ENCODE measurements at places on chromosomes 7 and 10.

DNA sequence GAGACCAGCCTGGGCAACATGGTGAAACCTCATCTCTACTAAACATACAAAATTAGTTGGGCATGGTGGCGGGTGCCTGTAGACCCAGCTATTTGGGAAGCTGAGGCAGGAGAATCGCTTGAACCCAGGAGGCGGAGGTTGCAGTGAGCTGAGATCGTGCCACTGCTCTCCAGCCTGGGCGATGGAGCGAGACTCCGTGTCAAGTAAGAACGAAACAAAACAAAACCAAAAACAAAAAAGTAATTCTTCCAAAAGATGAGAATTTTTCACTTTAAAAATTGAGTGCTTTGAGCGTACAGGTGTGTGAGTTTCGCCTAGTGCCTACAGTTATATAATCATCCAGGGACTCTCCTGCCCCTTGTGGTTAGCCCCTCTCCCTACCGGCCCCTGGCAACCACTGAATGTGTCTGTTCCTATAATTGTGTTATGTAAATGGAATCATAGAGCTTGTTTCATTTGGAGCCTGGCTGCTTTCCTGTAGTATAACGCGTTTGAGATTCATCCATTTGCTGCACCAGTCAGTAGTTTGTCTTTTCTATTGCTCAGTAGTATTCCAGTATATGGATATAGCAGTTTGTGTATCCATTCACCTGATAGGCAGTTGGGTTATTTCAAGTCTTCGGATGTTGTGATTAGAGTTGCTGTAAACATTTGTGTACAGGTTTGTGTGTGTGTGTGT lies 80.0 kb downstream of the RBM33 start:
- DNase-seq, result no peak

GRCh38 chr10:71868192-71868697 lies 17.2 kb upstream of the PSAP start:
- DNase-seq, result no peak

- DNase-seq, result no peak
Observed at GRCh38 chr10:30116041-30116491, 56.7 kb upstream of the JCAD start.

DNA sequence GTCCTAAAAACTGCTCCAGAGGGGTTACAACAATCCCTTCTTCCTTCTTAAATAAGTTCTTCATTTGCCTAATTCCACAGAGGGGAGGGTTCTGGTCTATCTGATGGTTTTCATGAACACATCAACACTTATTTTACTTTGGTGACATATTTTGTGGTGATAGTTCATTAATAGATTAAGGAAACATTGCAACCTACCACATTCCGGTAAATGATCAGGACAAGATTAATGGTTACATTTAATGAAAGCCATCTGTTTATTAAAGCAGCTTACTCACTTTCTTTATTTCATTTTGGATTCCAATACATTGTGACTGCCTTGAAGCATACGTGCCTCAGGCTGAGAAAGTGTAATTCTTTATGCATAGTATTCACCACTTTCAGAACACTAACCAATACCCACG lies 101.0 kb downstream of the SKIDA1 start:
- DNase-seq, result no peak

DNA sequence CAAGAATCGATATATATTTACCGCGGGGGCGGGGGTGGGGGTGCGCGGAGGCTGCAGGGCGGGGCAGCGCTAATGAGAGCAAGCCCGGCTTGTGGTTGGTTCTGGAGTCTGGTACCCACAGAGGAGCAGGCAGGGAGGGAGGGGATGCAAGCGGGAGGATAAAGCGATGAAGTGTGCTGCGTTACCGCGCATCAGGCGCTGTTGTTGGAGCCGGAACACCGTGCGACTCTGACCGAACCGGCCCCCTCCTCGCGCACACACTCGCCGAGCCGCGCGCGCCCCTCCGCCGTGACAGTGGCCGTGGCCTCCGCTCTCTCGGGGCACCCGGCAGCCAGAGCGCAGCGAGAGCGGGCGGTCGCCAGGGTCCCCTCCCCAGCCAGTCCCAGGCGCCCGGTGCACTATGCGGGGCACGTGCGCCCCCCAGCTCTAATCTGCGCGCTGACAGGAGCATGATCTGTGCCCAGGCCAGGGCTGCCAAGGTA lies at the start of gene HECW1:
Gene HECW1 (plus strand): TSS at position 189 of the 482 bp plus-strand sequence. CDS start 131,259 bp downstream, outside the sequence.
- DNase-seq, result no peak

GRCh38 chr7:114085592-114086501 lies 167.0 kb upstream of the PPP1R3A start:
- DNase-seq, result peak; percentile 18

- no peak for DNase-seq
Observed at GRCh38 chr7:113078331-113078730, 8.3 kb downstream of the GPR85 start.

DNA sequence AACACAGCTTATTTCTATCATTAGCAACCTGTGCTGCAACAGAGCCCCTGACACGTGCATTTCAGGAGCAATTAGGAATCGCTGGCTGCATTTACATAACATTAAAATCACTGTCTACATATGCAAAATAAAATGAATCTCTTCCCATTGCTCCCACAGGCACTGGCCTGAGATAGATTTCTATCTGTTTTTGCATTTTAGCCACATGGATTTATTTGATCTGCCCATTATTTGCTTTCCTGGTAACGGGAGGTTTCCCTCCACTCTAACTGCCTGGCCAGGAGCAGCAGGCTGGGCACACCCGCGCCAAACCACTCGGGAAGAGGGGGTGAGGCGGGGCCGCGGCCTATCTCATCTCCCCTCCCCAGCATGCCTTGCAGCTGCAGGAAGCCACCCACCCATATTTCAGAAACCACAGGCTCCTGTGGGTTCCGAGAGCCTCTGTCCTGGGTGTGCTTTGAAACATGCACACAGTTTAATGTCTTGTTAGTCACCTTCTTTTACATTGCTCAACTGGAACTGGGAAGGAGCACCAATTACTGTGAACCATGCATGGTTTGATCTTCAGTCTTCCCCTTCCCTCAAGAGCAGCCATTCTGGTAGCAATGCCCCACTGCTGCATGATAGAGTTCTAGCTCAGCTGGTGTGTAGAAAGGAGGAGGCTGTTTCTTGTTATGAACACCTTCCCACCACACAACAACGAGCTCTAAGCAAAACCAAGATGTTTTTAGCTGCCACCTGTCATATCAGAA lies 37.7 kb upstream of the IKZF1 start:
- DNase-seq, result no peak

GRCh38 chr7:17535776-17536175 lies 237.3 kb downstream of the AHR start:
- DNase-seq, result no peak

- DNase-seq, result no peak
Observed at GRCh38 chr10:116873134-116873533, 23.8 kb downstream of the ENO4 start.

Data from amniotic stem cell (primary cell).